ENCODE measurements at places on chromosomes 1 and 21. TPM values are rescaled to one million over a fixed set of nuclear protein-coding genes. Genes with fewer than 3 reads are reported as not detected.

Gene LCE3E
- not detected for total RNA-seq

GRCh38 chr1:221602830-221603229 lies 139.1 kb downstream of the DUSP10 start:
- no peak for DNase-seq

GRCh38 chr1:85864727-85865126 lies 156.5 kb upstream of the ZNHIT6 start:
- no peak for DNase-seq

DNA sequence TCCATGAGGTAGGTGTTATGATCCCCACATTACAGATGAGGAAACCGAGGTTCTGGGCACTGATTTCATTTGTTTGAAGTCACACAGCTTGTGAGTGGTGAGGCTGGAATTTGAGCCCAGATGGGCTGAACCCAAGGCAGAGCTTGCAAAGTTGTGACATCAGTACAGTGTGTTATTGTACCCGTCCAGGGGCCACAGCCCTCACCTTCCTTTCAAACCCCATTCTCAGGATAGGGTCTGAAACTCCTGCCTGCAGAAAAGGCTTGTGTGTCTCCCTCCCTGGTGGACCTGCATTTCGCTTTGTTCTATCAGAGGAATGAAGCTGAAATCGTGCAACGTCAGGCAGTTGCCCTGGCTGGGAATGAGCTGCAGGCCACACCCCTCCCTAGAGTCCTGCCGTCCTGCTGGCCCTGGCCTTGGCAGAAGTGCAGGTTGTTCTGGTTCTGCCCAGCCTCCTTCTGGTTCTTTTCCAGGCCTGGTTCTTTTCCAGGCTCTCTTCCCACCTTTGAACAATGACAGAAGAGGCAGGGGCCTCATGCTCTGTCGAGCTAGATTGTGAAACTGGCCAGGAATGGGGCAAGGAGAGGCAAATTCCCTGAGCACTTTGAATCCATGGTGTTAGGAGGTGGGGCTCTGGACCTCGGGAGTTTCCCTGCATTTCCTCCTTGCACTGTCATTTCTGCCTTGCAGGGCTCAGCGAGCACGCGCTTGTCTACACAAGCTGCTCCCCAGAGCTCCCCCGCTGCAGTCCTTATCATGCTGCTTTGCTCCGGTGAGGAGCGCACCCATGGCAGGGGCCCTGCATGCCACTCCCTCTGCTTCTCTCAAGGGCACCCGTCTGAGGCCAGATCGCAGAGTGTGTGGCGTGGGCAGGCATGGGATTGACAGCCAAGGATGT lies 8.2 kb upstream of the MYOM3 start:
- DNase-seq, result no peak

DNA sequence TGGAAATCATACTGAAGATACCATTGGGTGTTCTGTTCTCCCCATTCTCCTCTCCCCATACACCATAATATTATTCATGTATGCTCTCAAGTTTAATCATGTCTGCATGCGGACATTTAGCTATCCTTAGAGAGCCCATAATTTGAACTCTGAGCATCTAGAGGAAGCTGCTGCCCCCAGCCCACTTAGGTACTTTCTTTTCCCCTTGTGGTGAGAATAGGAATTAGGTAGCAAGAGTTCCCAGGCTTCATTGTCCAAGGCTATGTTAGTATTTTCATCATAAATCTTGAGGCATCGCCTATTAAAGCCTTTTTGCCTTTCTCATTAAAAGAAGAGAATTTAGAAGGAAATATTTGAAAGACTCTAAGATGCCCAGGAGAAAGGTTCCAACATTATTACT lies 96.3 kb downstream of the ROR1 start:
- no peak for DNase-seq

DNA sequence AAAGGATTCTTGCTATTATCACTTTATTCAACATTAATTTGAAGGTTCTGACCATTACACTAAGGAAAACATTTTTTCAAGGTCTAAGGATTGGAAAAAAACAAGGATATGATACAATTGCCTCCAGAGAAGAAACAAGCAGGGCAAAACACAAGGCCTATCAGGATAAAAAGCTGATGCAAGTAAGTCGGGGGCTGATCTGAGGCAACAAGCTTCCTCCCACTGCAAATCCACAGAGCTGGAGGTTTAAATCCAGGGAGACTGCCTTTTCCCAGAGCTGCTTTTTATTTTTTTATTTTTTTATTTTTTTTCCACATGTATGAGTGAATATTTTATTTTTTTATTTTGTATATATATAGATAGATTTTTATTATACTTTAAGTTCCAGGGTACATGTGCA lies 19.4 kb upstream of the S100A2 start:
- no peak for DNase-seq

- DNase-seq, result no peak
Observed at GRCh38 chr21:19261731-19262376, 858.3 kb upstream of the TMPRSS15 start.

GRCh38 chr1:51622455-51622913 lies 5.6 kb downstream of the OSBPL9 start:
- DNase-seq, result peak; percentile 77

Gene FMN2
- 2.3 TPM for total RNA-seq

Gene WNT9A
- total RNA-seq, result 2.4 TPM

GRCh38 chr1:61391730-61392129 lies 309.4 kb downstream of the NFIA start:
- DNase-seq, result no peak

- no peak for DNase-seq
Observed at GRCh38 chr1:180881806-180882509, 30.7 kb upstream of the KIAA1614 start.

DNA sequence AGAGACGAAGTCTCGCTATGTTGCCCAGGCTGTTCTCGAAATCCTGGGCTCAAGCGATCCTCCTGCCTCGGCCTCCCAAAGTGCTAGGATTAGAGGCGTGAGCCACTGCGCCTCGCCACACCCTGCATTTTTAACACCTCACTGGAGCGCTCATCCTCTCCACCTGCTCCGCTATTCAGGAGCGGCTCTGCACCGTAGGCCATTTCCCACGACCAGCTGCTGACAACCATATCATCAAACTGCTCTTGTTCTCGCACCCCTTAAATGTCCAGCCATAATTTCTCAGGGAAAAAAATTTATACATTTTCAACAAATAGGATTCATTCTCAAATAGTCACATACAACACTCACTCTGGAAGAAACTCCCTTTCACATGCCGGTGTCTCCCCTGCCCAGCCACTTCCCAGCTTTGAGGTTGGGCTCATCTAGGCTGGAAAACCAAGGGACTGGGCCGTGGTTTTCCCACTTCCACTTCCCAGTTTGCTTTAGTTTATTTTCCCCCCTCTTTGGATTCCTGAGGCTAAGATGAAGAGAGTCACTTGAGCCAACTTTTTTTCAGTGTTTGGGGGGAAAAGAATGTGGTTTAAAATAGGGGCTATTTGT lies 639 bp upstream of the IPO9 start:
- no peak for DNase-seq

- no peak for DNase-seq
Observed at GRCh38 chr21:18959817-18960216, 556.2 kb upstream of the TMPRSS15 start.

DNA sequence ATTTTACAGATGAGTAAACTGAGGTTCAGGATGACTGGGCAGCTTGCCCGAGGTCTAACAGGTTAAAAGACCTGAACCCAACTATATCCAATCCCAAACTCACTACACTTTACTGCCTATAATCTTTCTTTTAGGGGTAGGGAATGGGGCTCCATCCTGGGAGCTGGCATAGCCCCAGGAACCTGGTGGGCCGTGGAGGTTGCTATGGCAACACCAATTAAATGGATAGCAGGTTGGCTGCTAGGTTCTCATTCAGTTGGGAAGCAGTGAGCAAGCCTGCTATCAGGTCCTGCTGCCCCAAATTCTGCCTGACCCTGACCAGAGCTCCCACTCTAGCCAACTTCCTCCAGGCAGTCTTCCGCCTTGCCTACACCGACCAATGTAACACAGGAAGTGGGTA lies 40.9 kb downstream of the LRP8 start:
- no peak for DNase-seq

DNA sequence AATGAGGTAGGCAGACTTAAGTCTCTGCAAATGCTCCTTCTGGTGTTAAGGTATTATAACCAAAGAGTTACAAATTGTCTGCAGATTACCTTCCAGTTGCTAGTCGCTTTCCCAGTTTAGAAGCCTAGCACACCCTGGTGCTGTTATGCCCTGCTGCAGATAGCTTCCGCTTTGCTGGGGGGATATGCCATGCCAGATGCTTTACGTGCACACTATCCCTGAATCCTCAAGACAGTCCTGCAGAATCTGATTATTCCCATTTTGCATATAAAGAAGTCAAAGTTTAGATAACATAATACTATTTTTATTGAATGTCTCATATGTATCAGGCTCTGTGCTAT lies 166.5 kb downstream of the DHRS3 start:
- no peak for DNase-seq

DNA sequence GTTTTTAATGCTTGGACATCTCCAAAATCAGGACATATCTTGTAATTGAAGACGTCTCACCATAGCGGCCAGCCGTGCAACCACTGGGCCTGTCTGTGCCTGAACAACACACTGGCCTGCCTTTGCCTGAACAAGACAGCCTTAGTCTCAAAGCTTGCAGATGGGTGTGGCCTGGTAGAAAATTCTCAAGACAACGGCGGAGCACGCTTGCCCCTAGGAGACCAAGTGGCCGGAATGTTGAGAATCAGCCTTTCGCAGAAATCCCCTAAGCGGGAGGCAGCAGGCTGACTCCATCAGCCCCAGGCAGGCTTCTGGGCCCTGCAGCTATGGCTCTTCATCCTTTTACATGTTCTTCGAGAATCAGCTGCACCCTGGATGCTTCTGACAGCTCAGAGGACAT lies 98.0 kb upstream of the C1orf174 start:
- no peak for DNase-seq

- peak; percentile 31 for DNase-seq
Observed at GRCh38 chr21:41369105-41369919, 7.5 kb downstream of the MX2 start.

DNA sequence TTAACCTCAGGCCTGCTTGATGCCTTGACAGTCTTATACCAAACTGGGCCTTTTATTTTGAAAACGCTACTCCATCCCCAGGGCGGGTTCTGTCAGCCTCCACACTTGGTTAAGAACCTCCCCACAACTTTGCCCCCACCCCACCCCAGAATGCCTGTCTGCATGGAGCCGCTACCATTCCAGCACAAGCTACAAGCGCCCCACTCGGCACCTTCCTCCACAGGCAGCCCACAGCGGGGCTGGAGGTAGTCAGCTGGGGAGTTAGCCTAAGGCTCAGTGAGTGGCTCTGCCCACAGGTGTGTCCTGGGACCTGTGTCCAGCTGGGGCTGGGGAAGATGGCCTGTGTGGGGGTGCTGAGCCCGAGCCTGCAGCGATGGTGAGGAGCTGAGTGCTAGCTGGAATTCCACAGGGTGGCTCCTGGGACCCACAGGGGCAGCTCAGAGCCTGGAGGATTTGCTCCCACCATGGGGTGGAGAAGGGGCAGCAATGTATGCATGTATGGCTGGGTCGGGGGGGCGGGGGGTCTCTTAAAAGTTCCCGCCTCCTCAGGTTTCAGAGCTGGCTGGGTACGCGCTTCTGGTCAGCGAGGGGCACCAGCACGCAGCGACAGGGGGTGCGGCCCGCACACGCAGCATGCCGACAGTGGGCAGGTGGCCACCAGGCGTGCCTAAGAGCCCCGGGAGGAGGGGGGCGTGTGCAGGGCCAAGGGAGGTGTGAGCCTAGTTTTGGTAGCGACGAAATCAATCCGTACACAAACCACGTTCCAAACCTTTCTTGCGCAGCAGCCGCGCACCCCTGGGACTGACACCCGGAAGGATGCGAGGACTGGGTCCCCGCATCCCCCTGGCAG lies 917 bp downstream of the ETNK2 start:
- DNase-seq, result peak; percentile 56

- DNase-seq, result no peak
Observed at GRCh38 chr1:184739796-184740195, 14.9 kb downstream of the EDEM3 start.

Gene TRIM46
- total RNA-seq, result 3.5 TPM

GRCh38 chr1:203673550-203674411 lies 47.1 kb downstream of the ATP2B4 start:
- DNase-seq, result peak; percentile 77

Gene OBSCN
- total RNA-seq, result 53.2 TPM

DNA sequence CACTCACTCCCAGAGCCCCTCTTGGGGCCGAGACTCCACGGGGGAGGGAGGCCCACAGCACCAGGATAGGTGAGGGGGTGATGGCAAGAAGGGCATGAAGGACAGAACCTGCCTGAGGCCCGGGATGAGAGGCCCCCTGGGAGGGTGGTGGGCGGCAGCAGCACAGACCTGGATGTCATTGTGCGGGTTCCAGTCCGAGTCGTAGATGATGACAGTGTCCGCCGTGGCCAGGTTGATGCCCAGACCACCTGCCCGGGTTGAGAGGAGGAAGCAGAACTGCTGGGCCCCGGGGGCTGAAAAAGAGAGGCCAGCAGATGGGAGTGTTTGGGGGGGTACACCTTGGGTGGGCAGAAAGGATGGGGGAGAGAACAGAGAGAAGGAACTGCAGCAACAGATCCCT lies 50.1 kb downstream of the CHD5 start:
- no peak for DNase-seq

Gene BMP8A
- total RNA-seq, result 2.7 TPM

- no peak for DNase-seq
Observed at GRCh38 chr1:214050513-214051401, 63.0 kb downstream of the PROX1 start.

DNA sequence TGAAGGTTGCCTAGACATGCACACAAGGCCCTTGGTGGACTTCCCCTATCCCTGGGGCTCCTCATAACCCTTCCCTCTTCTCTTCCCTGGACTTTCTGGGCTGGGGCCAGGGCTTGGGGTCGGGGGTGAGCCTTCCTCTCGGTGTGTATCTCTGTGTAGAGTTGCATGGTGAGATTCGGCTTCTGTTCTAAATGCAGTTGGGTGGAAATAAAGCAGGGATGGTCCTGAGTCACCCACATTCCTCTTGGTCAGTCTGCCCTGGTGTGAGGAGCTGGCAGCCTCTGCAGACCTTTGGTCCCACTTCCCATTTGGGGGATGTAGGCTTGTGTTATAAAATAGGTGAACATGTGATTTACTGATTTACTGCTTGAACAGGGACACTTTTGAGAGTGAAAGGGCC lies 38.0 kb downstream of the ADARB1 start:
- no peak for DNase-seq

Gene ALG14
- total RNA-seq, result 0.51 TPM

Gene PKLR
- not detected for total RNA-seq

- DNase-seq, result no peak
Observed at GRCh38 chr1:81496349-81496748, 304.4 kb upstream of the ADGRL2 start.

Gene LRRC71
- 0.91 TPM for total RNA-seq

Gene CLCA4
- 0.07 TPM for total RNA-seq

Data from uterus (tissue), 4 donors.